ENCODE measurements at places on chromosomes 3 and 15.

DNA sequence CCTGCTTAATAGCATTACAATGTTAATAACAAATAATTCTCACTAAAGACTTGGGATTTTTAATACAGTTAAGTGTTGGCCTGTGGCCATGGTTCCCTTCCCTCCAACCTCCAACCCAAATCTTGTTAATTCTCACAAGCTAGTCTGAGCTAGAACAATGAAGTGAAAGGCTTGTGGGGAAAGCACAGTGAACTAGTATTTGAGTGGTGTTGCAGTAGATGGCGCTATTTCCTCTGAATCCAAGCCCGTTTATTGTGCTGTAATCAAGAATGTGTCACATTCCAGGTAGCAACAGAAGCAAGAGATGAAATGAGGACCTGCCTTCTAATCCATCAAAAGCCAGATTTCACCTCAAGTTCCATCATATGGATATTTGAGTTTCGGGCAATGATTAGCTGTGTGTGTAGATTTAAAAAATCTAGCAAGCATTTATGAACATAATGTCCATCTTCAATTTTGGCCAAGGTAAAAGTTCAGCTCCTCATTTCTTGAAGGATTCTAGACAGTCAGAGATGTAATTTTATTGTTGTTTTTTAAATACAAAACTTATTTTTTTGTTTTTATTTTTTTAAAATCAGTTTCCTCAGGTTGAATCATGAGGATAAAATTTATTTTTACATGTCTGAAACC is 160.7 kb downstream of the SQOR start:
- no peak for DNase-seq

GRCh38 chr3:194130807-194131589 is 5.0 kb upstream of the HES1 start:
- DNase-seq: no peak

DNA sequence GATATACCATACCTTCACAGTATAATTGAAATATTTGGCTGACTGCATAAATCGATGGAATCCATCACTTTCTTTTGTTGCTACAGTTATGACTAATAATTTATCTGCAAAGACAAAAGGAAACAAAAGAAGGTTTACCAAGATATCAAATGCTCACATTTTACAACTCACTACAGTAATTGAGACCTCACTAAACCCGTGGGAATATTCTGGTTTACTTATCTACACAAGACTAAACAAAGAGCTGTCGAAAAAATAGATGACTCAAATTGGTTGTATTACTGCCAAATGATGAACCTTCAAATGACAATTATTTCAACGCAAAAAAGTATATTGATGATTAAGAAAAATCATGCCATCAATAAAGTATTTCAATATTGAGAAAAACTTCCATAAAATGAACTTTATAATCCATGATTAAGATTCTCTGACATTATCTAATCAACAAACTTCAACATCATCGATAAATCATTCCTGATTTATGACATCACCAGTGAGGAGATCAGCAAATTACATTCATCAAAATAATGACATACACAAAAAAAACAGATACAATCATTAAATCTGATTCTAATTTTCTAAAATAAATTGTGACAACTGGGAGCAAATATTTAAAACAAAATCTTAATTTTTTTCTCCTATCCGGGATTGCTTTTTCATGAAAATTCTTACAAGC is 36.7 kb downstream of the PLOD2 start:
- DNase-seq: no peak

GRCh38 chr15:24761704-24762302 is 86.2 kb downstream of the NPAP1 start:
- DNase-seq: no peak

DNA sequence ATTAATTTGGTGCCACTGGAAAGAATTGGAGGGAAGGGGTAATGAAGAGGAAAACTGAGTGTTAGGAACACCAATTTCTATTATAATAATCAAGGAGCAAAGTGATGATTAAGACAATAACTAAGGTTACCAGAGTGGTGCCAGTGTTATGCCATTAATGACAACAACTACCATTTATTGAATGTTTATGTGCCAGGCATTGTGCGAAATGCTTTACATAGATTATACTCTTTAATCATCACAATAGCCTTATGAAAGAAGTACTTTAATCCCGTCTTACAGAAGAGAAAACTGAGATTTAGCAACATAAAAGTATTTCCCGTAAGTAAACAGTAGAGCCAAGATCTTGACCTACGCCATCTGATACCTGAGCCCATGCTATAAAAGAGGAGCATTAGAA is 187.2 kb upstream of the NR2E3 start:
- DNase-seq: no peak

- DNase-seq: no peak
Observed at GRCh38 chr15:42504631-42505030, 9.2 kb downstream of the SNAP23 start.

GRCh38 chr3:94092086-94092485 is 29.2 kb downstream of the NSUN3 start:
- DNase-seq: no peak

GRCh38 chr3:190121383-190121782 is 686 bp upstream of the P3H2 start:
- DNase-seq: no peak

DNA sequence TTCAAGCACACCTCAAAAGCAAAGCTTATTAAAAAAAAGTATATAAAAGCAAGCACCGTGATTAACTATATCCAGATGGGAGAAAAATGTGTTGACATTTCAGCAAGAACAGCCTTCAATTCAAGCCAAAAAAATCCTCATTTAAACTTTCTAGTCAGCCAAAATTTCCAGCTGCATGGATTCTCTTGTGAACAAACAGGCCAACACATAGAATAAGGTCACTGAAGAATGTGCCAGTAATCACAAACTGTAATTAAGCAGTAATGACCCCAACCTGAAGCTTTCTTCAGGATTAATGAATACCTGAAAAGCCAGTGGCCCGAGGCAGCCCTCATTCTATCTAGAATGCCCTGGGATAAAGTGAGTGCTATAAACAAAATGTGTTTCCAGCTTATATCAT is 130.7 kb upstream of the KCNMB2 start:
- no peak for DNase-seq

- no peak for DNase-seq
Observed at GRCh38 chr3:146838221-146838620, 233.1 kb upstream of the PLSCR5 start.

GRCh38 chr3:13716540-13717221 is 163.2 kb downstream of the WNT7A start:
- DNase-seq: no peak

GRCh38 chr3:34072297-34072696 is 273.9 kb downstream of the PDCD6IP start:
- no peak for DNase-seq

DNA sequence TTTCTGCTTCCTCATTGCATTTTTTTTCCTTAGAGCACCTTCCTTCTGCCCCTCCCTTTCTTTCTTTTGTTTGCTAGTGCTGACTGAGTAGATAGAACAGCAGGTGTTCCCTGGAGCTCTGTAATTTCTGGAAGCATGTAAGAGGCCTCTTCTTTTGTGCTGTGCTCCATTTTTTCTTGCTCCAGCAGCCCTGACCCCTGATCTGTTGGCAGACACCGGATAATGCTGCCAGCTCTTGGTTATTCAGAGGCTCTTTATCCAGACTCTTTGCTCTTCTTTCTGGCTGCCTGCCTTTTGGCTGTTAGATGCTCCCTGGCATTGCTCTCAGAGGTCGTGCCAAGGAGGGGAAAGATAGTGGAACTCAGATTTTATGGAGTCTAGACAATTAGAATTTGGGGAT is 104.4 kb upstream of the RBMS3 start:
- DNase-seq: no peak

DNA sequence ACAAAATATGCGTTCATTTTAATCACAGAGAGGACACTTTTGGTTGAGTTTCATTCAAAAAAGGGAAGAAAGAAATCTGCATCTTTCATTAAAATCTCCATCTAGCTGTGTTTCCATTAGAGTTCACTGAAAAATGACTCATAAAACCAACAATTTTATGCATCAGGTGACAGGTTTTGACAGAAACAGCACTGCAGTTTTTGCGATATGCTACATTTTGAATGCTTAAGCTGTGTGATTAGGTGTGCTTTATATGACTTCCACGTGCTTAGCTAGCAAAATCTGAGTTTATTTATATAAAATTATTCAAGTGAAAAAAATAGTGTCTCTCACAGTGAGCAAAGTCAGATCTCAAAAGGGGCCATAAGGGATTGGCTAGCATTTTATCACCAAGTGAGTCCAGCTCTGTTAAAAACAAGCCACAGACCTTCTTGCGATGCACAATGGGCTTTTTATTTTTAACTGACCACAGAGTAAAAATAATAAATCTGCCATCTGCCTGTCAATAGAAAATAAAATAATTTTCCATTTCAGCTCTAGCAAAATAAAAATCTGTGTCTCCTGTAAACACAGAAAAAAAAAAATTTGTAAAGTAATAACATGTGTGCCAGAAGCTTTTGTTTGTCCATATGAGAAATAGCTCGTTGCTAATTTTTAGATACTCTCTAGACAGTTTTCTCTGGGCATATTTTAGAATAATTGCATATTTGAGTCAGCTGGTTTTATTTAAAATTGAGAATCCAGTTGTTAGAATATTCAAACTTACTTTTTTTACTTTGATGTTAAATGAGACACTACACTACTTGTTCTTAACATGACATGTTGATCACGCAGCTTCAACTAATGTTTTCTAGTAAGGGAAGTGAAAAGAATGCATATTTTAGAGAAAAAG is 409.8 kb downstream of the ROBO2 start:
- no peak for DNase-seq

DNA sequence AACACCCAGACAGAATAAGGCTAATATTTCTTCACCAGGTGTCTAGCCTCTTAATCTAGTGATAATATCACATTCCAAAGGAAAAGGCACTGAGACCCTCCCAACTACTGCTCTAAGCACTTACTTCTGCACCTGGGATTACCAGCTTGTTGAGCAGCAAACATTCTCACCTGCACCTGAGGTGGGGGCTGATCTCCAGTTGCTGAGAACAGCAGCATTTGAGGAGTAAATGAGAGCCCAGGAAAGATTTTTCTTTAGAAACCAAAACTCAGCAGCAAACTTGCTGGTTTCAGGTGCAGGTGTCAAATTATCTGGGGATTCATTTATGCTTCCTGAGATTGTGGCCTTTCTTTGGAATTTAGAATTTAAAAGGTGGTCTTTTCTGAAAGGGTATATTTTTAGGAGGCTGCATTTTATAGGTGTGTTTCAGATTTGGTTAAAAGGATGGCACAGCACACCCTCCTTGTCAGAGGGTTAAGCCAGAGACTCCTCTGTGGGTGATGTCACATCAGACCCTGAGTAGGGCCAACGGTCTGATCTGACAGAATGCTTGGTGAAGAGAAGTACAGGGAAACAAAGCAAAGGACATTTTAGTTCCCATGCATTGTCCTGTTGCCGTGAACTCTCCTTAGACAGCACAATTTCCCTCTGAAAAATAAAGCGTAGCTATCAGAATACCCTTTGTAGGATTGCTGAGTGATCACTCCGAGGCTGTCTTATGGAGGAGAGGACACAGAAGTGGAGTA is 411.0 kb upstream of the ATP11B start:
- DNase-seq: no peak

Data from activated effector memory CD4-positive, alpha-beta T cell treated with Interleukin-2 at 50 U/mL for 16 hours (primary cell).